ENCODE measurements at places on chromosomes 2 and 18. TPM values are rescaled to one million over a fixed set of nuclear protein-coding genes. Genes with fewer than 3 reads are reported as not detected.
A peak's percentile ranks its signal among the peaks of the same experiment; 100 is the strongest.

DNA sequence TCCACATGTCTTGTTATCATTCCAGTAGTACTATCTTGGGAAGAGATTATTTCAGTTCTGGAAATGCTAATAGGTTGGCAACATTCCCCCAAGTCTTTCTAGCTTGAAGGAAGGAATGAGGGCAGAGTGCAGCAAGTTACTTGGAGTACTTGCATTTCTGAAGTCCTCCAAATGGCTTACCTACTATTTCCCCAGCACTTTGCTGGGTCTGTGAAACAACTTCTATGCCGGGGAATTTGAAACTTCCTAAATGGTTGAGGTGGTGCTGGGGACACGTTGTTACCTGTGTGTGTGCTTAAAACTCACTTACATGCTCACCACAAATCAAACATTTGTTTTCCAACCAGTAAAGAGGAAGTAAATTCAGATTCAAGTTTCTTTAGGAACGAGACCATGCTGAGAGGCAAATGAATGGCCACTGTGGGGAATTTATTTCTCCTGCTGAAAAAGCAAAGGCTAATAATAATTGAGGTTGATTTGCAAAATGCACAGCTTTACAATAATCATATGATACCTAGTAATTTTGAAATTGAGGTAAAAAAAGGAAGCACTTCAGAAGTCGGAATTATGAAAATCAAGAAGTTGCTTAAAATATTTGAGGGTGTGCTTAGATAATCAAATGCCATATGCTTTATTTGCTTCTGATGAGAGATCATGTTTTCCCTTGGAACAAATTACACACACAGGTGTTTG, 1167.7 kb upstream of the ZEB2 start:
- DNase-seq = no peak
- no peak overlapping the region for H3K4me3 ChIP-seq
- H3K4me1 ChIP-seq = no peaks in the 10 kb centered on the region
- H3K27me3 ChIP-seq = no peaks in the 10 kb centered on the region
- no peak overlapping the region for H3K27ac ChIP-seq
- H3K36me3 ChIP-seq = no peaks in the 10 kb centered on the region

DNA sequence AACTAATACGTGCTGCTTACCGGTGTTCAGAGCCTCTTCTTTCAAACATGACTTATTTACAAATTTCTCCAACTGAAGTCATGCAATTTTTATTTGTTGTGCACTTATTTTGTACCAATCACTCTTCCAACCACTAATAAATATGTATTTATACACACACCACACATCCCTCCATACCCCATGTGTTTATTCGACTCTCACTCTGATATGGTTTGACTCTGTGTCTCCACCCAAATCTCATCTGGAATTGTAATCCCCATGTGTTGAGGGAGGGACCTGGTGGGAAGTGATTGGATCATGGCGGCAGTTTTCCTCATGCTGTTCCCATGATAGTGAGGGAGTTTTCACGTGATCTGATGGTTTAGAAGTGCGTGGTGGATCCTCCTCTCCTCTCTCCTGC, 49.5 kb upstream of the ACYP2 start:
- H3K4me1 ChIP-seq = no peaks in the 10 kb centered on the region
- H3K27ac ChIP-seq = no peak overlapping the region
- no peaks in the 10 kb centered on the region for H3K36me3 ChIP-seq
- DNase-seq = no peak

The WNT10A gene
- total RNA-seq = not detected

DNA sequence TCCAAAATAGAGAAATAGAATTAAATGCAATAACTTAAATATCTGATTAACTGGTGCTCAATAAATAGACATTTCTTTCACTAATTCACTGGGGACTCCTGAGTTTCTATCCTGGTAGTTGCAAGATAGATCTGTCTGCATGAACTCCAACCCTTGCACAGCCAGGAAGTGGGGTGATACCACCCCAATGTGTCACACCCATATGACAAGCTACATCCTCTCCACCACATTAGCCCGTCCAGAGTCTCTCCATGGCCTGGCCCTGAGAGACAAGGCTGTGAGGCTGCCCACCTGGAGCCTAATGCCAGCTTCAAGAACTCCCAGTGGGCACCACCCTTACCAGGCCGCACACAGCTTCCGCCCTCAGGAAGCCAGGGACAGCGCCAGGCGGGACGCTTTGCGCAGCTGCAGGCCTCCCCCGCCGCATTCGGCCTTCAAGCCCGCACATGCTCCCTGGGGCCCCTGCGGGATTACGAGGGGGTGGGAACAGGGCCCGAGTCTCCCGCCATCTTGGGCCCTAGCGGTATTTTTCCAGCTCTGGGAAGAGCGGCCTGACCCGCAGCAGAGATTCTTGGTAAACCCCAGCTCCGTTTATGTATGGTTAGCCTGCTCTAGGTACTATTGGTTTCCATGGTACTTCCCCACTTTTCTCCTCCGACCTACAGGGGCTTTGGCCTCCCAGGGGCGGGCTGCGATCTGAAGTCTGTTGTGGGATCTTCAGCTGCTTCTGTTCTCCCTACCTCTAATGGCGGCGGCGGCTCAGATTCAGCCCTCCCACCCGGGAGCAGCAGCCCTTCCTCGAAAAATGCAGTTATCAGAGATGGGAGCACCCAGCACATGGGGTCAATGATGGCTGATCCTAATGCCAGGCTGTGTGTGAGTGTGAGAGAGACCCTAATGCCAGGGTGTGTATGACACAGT, at the start of gene TDRD15:
Gene TDRD15, plus strand, starts transcription at position 496 of the 921 bp plus-strand sequence. CDS start 13,500 bp downstream, outside the sequence.
- H3K4me3 ChIP-seq = no peak within 1 kb of the TSS
- H3K27me3 ChIP-seq = no peaks in the 10 kb centered on the region
- H3K27ac ChIP-seq = no peak within 1 kb of the TSS
- H3K36me3 ChIP-seq = no peaks in the 10 kb centered on the region

- peaks cover 44% of the 10 kb centered on the region for H3K4me1 ChIP-seq
- no peak overlapping the region for H3K4me3 ChIP-seq
- H3K27me3 ChIP-seq = no peaks in the 10 kb centered on the region
- H3K27ac ChIP-seq = peak overlapping the region; percentile 43
- peaks cover 44% of the 10 kb centered on the region for H3K36me3 ChIP-seq
- DNase-seq = no peak
Measured at GRCh38 chr2:47031909-47032668, 116.5 kb upstream of the MCFD2 start.

DNA sequence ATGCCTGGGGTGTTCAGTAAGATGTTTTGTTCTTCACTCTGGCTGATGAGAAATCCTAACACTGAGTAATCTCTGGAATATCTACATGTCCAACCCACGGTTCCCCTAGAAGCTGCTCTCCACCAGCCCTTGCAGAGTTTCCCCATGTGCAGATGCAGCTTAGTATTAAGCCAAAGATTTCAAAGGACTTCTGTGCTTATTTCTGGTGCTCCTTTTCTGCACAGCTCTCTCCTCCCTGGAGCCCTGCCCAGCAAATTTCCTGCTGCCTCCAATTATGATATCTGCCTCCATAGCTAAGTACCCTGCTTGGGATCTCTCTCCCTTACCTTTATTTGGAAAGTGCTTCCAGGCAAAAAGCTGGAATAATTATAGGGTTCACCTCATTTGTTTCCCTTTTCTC, 949.3 kb downstream of the BCL11A start:
- H3K27me3 ChIP-seq = no peaks in the 10 kb centered on the region
- no peak for DNase-seq
- no peak overlapping the region for H3K4me3 ChIP-seq
- no peaks in the 10 kb centered on the region for H3K36me3 ChIP-seq
- H3K4me1 ChIP-seq = no peaks in the 10 kb centered on the region

The MAP3K20 gene
- 23.2 TPM for total RNA-seq

DNA sequence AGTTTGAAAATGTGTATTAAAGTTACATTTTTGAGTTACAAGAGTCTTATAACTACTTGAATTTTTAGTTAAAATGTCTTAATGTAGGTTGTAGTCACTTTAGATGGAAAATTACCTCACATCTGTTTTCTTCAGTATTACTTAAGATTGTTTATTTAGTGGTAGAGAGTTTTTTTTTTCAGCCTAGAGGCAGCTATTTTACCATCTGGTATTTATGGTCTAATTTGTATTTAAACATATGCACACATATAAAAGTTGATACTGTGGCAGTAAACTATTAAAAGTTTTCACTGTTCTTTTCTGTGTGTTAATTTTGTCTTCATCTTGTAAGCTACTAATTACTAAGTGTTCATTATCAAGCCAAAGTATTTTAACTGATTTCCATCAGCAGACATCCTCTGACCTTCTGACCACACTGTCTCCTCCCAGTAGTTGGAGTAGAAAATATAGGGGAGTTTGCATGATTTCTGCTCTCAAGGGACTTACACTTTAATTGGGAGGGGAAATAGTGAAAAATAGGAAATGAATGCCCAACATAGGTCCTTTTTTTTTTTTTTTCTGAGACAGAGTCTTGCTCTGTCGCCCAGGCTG, 4.3 kb downstream of the PMAIP1 start:
- H3K27me3 ChIP-seq = peaks cover 12% of the 10 kb centered on the region
- H3K4me1 ChIP-seq = no peaks in the 10 kb centered on the region
- no peak overlapping the region for H3K4me3 ChIP-seq
- no peaks in the 10 kb centered on the region for H3K36me3 ChIP-seq
- no peak overlapping the region for H3K27ac ChIP-seq

DNA sequence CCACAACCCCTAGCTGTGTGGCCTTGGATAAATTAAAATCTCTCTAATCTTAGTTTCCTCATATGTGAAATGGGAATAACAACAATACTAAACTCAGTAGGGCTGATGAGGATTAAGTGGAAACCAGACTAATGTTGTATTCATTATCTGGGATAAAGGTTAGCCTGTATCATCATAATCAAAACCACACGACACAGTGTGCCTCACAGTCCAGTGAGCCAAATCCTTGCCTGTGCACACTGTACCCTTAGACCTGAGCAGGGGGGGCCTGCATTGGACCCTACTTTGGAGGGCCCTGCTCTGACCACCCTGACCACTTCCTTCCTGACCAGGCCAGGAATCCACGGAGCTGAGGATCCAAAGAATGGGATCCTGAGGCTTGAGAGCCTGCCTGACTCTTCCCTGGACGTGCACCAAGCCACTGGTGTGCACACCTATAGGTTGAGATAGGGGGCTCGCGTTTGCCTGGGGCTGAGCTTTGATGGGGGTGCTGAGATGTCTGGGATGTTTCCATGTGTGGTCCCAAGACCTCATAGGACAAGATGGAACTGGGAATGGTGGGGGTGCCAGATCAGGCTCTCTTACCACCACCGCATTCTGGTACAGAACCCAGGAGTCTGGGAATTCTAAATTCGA, 69.7 kb downstream of the TGOLN2 start:
- peaks cover 39% of the 10 kb centered on the region for H3K4me1 ChIP-seq
- H3K4me3 ChIP-seq = no peak overlapping the region
- DNase-seq = no peak
- H3K27me3 ChIP-seq = no peaks in the 10 kb centered on the region

DNA sequence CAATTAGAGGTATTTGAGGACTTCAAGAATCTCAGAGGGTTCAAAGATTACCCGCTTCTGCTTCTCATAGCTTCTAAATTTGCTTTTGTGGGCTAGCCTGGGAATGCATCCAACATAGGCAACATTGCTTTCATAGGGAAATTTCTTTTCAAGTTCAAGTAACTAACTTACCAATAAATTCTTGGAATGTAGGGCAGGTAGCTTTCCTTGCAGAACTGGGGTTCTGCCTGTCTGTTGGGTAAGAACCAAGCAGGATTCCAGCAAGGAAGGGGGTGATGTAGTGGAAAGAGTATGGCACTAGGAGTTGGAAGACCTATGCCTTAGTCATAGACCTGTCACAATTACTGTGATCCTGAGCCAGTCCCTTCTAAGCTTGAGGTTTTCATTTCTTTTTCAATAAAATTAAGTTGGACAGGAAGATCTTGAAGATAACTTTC, 164.1 kb downstream of the FHOD3 start:
- no peaks in the 10 kb centered on the region for H3K27me3 ChIP-seq
- no peak for DNase-seq
- no peaks in the 10 kb centered on the region for H3K4me1 ChIP-seq
- no peak overlapping the region for H3K27ac ChIP-seq
- H3K36me3 ChIP-seq = no peaks in the 10 kb centered on the region
- no peak overlapping the region for H3K4me3 ChIP-seq

GRCh38 chr2:61793389-61793836, 60.4 kb downstream of the FAM161A start:
- H3K4me3 ChIP-seq = peak overlapping the region; percentile 15
- no peaks in the 10 kb centered on the region for H3K4me1 ChIP-seq
- no peaks in the 10 kb centered on the region for H3K27me3 ChIP-seq

Data from tibial nerve (tissue), 4 donors.